ENCODE measurements at places on chromosomes 1 and 21.

GRCh38 chr1:39711966-39712340 is 20.7 kb upstream of the HPCAL4 start:
- DNase-seq: no peak

DNA sequence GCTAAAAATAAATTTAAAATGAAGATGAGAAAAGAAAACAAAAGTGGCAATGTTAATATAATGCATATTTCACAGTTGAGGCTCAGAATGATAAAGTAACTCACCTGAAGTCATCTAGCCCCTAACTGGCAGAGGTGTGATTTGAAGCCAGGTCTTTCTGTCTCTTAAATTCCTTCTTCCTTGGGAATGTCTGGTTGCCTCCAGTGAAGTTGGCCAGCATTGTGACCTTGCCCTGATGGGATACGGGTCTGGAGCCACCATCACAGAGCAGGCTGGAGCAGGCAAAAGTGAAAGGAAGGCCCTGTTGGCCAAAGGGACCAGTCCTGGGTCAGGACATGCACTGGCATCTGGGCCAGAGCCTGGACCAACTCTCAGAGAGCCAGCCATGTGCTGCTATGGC is 111.7 kb downstream of the EPHB2 start:
- DNase-seq: no peak

- no peak for DNase-seq
These were observed 4.1 kb upstream of the GRIK1 start for GRCh38 chr21:29943885-29944284.

DNA sequence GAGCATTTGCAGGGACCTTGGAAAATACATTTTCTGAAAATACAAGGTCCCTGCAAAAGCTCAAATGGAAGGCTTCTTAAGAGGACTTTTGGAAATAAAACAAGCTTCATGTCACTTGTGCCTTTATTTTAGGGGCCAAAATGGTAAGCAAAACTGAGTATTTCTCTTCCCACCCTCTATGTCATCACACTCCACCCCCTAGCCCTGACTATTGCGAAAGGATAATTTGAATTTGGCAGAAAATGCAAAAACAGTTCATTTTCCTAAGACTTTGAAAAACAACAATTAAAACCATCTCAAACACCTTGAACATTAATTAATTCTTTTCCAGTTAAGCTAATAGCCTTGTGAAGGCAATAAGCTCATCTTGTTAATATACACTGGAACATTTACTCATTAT is 201.7 kb downstream of the TM2D1 start:
- no peak for DNase-seq

DNA sequence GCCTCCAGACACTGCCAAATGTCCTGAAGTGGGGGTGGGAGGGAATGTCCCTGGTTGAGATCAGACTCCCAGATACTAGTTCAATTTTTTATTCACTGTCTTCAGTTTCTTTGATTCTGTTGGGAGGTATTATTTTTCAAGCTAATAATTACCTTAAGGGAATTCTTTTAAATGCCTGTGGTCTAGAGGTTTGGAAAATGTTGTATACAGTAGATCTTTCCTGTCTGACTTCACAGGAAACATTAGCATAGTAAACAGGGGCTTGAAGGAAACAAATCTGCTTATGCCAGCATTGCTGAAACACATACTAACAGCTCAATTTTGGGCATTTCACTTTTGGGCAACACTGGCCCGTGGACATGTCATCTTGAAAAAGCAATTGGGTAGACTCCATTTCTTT is 84.3 kb upstream of the HP1BP3 start:
- DNase-seq: no peak

DNA sequence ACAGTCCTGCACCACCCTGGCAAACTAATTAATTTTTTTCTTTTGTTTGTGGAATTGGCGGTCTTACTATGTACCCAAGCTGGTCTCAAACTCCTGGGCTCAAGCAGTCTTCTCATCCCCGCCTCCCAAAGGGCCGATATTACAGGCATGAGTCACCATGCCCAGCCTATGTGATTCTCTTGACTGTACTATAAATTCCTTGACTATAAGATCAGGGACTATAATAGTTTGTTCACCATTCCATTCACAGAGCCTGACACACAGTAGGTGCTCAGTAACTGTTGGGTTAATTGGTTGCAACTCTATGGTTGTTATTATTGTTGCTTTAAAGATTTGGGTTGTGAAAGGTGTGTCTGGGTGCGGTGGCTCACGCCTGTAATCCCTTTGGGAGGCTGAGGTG is 17.2 kb downstream of the DAP3 start:
- DNase-seq: no peak

- DNase-seq: no peak
These were observed 359.0 kb upstream of the PTBP2 start for GRCh38 chr1:96362623-96363022.

- no peak for DNase-seq
These were observed 10.5 kb upstream of the OR2W3 start for GRCh38 chr1:247884797-247885413.

DNA sequence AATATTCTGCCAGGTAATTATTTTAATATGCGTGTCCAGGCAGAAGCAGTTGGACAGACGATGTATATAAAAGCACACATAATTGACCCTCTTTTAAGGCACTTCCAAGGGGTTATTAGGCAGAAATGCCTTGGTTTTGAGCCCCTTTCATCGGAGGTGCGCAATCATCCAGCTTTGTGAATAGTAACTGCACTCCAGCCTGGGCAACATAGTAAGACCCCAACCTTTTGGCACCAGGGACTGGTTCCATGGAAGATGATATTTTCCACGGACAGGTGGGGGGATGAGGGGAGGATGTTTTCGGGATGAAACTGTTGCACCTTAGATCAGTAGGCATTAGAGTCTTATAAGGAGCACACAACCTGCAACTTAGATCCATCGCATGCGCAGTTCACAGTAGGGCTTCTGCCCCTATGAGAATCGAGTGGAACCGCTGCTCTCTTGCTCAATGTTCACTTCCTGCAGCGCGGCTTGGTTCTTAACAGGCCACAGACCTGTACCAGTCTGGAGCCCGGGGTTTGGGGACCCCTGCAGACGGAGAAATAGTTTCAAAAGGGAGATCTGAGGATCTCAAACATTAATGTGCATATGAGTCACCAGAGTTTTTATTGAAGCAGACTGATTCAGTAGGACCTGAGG is 1.8 kb upstream of the MCOLN2 start:
- DNase-seq: no peak

DNA sequence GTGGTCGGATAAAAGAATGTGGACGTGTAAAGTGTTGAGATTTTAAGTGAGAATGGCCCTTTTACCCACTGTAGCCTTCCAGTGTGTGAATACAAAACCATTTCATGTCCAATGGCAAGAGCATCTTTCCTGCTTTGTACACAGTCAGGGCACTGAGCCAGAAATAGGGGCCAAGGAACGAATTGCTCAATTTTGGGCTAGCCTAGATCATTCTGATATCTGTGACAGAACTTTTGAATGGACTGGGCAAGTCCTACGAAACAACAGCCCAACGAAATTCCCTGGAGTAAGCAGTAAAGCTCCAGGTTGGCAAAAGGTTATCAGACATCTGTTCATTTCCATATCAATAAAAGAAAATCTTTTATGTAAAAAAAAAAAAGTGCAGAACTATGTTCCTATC is 5.5 kb downstream of the KIF26B start:
- DNase-seq: no peak

- no peak for DNase-seq
These were observed 119.1 kb upstream of the ADAR start for GRCh38 chr1:154726896-154727753.

DNA sequence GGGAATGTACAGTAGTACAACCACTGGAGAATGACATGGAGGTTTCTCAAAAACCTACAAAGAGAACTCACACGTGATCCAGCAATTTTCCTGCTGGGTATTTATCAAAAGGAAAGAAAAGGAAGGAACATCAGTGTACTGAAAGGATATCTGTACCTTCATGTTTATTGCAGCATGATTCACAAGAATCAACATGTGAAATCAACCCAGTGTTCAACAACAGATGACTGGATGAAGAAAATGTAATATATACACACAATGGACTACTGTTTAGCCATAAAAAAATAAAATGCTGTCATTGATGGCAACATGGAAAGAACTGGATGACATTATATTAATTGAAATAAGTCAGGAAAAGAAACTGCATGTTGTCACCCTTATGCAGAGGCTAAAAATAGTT is 19.0 kb upstream of the CYP4A11 start:
- DNase-seq: no peak
